ENCODE measurements at places on chromosomes 16 and 17. TPM values are rescaled to one million over a fixed set of nuclear protein-coding genes. Genes with fewer than 3 reads are reported as not detected.
A peak's percentile ranks its signal among the peaks of the same experiment; 100 is the strongest.

The KRT24 gene
- not detected for polyA plus RNA-seq

- DNase-seq, result no peak
These were observed 4.6 kb downstream of the RAI1 start for GRCh38 chr17:17685775-17686291.

GRCh38 chr17:43033948-43034881 lies 9.2 kb downstream of the RND2 start:
- no peak for DNase-seq

The TAC4 gene
- polyA plus RNA-seq, result not detected

The ZPBP2 gene
- not detected for polyA plus RNA-seq

DNA sequence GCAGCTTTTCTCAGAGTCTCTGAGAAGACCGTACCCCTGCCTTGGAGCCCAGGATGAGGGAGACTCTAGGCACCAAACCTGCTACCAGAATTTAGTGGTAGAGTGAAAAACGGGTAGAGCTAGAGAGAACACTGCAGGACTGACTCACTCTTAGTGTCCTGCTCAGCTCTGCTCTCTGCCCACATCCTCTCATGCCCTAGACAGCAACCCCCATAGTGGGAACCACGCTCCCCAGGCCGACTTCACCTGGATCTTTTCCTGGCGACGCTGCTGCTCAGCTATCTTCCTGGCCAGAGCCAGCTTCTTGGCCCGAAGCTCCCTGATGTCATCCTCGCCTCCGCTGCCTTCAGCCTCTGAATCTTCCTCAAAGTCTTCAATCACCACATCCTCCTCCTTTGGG lies 26.7 kb downstream of the HIC1 start:
- DNase-seq, result no peak

DNA sequence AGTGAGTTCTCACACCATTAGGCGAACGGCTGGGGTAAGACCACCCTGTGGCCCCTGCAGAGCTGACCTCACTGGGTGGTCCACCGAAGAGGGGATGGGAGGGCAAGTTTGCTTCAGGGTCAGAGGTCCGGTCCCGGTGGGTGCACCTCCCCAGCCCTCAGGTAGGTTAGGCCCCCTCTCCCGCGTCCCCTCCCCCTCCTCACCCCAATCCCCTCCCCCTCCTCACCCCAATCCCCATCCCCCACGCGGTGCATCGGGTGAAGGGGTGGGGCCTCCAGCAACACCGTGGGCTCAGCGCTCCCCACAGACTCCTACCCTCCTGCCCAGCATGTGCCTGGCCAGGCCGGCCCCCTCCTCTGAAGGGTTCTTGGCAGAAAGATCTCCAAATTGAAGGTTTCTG lies 13.4 kb downstream of the MCRIP1 start:
- no peak for DNase-seq

The CLEC18C gene
- not detected for polyA plus RNA-seq

DNA sequence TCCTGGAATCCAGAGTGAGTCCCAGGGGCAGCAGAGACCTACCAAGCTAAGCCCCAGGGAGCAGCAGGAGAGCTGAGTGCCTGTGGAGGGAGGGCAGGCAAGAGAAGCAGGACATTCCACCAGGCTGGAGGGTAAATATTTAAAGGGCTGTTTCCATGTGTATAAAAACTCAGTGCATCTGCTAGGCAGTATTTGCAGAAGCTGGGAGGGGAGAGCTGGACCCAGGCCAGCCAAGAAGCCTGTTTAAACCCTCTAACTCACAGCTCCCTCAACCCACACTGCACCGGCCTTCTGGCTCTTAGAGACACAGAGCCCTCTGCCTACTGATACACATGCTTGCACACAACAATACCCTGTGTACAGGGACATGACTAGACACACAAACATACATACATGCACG lies 22.5 kb upstream of the TMEM132E start:
- DNase-seq, result no peak

The CD300E gene
- polyA plus RNA-seq, result not detected

- no peak for DNase-seq
These were observed 28.7 kb downstream of the KIAA0513 start for GRCh38 chr16:85056211-85056748.

GRCh38 chr17:80129006-80129565 lies 17.8 kb downstream of the EIF4A3 start:
- no peak for DNase-seq

GRCh38 chr17:15078570-15078969 lies 186.6 kb downstream of the PMP22 start:
- DNase-seq, result no peak

The NUPR1 gene
- 88.9 TPM for polyA plus RNA-seq

GRCh38 chr16:9094011-9094846 lies 2.8 kb downstream of the HAPSTR1 start:
- DNase-seq, result no peak

The KRTAP9-4 gene
- polyA plus RNA-seq, result not detected

- DNase-seq, result peak; percentile 62
These were observed 38.9 kb downstream of the UBE2G1 start for GRCh38 chr17:4327606-4328005.

DNA sequence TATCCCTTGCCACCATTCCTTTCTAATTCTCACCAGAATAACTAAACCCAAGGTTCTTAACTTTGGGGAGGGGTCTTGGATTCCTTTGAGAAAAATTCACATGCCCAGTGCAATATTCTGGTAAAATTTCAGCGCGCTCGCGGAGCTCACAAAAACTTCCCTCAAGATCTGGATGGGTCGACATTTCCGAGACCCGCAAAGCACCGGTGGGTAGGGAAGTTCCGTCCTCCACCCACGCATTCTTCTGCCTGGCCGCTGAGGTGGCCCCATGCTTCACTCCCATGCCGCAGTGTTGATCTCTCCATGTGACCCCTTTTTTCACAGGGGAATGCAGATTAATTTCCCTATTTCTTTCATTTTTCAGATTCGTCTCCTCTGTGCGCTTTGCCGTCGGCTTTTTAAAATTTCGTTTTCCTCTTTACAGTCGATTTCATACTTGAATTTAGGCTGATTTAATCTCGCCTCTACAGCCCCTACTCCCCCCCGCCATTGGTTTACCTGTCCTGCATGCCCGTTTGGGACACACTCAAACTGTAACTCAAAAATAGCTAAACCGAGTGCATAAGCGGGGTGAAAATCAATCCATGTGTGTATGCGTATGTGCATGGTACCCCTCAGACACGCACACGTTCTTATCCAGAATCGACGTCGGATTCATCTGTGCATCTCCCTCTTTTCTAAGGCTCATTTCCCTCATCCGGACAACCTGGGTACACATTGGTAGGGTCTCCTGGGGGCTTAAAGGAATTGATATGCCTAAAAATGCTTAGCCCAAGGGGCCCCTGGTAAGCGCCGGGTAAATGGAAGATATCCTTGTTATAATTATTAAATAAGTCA lies 1.4 kb upstream of the SP6 start:
- DNase-seq, result no peak

DNA sequence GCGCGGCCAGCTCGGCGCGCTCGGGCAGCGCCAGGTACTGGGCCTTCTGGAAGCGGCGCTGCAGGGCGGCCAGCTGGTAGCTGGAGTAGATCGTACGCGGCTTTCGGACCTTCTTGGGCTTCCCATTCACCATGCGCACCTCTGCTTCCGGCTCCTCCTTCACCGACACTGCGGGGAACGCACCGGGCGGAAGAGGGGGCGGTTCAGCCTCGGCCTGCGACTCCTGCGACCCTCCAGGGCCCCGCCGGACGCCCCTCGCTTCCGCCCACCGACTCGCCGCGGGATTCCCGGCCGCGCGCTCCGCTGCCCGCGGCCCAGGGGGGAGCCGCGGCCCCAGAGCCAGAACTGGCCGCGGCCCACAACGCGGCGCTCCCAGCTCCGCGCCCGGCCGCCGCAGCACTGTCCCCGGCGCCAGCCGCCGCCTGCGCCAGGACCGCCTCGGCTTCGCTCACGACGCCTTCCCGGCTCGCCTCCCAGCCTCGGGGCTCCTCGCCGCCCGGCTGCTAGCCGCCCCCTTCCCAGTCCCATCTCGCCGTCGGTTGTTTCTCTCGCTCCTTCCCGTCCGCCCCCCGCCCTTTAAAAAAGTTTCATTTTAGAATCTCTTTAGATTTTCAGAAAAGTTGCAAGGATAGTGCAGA lies 1.5 kb downstream of the DLX3 start:
- DNase-seq, result no peak

DNA sequence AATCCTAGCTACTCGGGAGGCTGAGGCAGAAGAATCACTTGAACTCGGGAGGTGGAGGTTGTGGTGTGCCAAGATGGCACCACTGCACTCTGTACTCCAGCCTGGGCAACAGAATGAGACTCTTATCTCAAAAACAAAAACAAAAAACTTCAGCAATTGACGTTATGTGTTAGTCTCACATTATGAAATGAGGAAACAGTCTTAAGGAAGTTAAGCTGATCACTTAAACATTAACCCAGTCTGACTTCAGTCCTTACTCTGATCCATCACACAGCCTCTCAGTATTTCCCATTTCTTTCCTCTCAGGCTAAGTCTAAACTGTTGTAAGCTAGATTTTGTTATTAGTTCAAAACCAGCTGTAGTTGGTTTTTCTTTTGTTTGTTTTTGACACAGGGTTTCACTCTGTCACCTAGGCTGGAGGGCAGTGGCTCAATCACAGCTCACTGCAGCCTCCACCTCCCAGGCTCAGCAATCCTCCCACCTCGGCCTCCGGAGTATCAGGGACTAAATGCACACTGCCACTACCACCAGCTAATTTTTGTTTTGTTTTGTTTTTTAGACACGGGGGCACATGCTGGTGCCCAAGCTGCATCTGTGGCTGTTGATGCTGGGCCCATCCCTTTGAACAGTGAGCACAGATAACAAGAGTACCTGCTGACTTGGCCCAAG lies 6.3 kb downstream of the JPT1 start:
- DNase-seq, result no peak

The SPATA32 gene
- not detected for polyA plus RNA-seq

DNA sequence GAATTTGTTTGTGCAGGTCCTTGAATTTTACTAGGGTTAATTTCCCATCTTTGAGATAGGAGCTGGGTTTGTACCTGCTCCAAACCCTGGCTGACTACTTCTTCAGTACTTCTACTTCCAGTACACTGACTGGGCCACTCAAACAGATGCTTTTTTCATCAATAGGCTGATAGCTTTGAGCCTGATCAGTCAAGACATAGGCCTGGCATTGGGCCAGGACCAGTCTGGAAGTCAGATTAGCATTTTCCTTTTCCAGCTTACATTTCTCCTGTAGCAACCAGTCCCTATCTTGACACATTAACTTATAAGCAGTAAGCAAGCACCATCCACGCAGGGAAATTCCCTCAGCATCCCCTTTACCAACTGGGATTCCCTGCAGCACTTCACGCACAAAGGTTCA lies 7.5 kb upstream of the TMEM101 start:
- DNase-seq, result no peak

GRCh38 chr16:52597073-52597771 lies 50.3 kb upstream of the TOX3 start:
- no peak for DNase-seq

- DNase-seq, result no peak
These were observed 441.1 kb upstream of the MON1B start for GRCh38 chr16:76749780-76750375.

DNA sequence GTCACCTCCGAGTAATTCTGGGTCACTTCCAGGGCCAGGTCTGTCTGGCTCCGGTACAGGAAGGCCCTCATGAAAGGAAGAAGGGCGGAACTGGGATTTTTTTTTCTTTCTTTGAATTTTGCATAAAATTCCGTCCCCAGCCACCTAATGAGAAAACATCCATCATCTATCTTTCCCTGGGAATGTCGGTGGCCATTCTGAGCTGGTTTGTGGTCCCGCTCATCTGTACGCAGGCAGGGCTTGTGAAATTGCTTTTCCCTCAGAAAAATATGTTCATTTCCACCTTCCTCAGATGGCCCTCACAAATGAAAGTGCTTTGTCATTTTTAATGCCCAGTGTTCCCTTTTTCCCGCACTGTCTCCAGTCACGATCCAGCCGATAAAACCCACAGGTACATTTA lies 353.0 kb upstream of the ZFHX3 start:
- no peak for DNase-seq

DNA sequence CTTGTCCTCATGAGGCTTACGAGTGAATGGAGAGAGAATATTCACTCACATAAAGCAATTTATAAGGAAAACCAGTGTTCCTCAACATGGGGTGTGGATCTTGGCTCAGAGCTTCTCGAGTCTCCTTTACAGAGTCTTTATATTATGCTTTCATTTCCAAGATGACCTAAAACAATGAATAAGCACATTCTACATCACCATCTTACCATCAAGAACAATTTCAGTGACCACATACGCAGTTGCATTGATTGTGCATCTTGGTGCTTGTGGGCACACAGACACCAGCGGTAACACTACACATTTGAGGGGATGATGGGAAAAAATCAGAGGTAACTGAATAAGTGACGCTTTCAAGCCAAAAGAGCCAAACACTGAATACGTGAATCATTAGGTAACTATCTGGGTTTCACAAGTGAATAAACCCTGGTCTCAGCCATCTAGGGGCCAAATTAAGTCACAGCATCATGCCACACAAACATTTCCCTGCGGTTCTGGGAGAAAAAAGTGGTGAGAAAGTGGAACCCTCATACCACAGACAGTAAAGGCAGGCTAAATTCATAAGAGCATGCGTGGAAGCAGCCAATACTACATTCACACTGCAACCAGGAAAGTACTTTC lies 9.4 kb downstream of the CWC25 start:
- DNase-seq, result no peak

DNA sequence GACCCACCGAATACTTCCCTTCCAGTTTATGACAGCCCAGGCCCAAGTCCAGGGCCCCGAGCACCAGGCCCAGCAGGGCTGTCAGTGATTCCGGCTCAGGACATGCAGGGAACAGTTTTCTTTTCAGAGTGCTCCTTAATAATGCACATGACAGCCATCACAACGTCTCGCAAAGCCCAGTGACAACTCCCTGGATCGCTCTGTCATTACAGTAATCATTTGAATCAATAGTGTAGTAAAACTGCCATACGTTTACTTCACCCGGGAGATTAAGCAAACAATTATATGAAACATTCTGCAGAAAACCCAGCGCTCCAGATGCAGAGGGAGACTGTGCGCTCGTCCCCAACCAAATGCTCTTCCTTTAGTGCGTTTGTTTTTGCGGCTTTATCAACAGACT lies 162.6 kb upstream of the CDH13 start:
- DNase-seq, result no peak

GRCh38 chr17:77369544-77369971 lies 228.8 kb downstream of the SEC14L1 start:
- DNase-seq, result no peak

The CDR2L gene
- 12.5 TPM for polyA plus RNA-seq

The CD300LB gene
- polyA plus RNA-seq, result not detected

The STX8 gene
- polyA plus RNA-seq, result 77.2 TPM

DNA sequence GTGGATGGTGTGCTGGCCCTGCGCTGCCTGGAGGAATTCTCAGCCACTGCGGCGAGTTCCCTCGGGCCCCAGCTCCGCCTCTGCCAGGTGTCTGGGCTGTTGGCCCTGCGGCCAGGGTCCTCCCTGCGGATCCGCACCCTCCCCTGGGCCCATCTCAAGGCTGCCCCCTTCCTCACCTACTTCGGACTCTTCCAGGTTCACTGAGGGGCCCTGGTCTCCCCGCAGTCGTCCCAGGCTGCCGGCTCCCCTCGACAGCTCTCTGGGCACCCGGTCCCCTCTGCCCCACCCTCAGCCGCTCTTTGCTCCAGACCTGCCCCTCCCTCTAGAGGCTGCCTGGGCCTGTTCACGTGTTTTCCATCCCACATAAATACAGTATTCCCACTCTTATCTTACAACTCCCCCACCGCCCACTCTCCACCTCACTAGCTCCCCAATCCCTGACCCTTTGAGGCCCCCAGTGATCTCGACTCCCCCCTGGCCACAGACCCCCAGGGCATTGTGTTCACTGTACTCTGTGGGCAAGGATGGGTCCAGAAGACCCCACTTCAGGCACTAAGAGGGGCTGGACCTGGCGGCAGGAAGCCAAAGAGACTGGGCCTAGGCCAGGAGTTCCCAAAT lies 1.3 kb upstream of the TNFSF13 start:
- no peak for DNase-seq
